ENCODE measurements at places on chromosomes 13 and 19.

DNA sequence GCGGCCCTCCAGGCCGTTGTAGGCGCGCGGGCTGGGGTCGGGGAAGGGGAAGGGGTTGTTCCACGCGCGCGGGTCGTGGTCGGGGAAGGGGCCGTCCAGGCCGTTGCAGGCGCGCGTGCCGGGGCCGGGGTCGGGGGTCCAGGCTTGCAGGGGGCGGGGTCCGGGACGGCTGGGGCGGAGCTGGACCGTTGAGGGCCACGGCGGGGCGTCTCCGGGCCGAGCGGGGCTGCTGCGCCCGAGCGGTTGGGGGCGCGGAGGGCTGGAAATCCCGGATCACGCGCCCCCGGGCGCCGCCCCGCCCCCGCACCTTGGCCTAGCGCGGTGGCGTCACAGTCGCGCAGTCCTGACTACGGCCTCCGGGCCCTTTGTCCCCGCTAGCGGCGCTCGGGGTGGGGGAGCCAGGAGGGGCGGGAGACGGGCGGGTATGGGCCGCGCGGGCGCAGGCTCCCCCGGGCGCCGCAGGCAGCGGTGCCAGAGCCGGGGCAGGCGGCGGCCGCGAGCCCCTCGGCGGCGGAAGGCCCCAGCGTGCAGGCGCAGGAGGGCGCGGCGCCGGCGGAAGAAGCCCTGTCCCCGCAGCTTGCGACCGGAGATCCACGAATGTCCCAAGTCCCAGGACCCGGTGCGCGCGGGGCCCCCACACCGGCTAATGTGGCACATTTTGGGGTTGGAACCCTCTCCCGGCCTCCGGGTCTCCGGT, 665 bp downstream of the GPX4 start:
- peak; percentile 87 for DNase-seq

DNA sequence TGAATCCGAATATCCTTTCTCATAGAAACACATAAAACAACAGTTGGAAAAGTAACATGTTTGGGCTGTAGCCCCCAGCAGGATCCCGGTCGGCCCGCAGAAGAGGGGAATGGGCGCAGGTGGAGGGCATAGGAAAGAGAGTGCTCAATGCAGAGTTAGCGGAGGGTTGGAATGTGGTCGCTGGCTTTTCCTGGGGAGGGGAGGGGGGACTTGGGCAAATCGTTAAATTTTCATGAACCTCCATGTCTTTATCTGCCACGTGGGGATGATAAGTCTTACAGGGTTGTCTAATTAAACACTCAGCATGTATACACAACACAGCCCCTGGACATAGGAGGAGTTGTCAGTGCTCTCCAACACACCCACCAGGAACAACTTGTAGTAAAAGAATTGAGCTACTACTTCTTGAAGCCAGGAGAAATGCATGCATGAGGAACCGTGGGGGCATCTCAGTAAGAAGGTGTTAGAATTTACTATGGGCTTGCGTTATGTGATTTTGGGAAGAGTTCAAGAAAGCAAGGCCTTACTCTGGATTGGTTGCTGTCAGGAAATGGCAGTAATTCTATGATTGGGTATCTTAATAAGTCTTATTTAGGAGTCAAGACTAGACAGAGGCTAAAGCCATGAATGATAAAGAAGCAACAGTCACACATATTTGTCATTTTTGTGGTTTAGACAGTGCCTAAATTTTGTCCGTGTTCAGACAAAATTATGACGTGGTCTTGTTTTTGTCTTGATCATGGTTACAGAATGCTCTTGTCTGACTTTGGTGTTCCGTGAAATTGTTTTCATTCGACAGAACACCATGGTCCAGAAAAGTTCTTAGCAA, 671 bp upstream of the SLC46A3 start:
- peak; percentile 54 for DNase-seq

GRCh38 chr13:36913463-36913862, 6.6 kb downstream of the SMAD9 start:
- DNase-seq: no peak

DNA sequence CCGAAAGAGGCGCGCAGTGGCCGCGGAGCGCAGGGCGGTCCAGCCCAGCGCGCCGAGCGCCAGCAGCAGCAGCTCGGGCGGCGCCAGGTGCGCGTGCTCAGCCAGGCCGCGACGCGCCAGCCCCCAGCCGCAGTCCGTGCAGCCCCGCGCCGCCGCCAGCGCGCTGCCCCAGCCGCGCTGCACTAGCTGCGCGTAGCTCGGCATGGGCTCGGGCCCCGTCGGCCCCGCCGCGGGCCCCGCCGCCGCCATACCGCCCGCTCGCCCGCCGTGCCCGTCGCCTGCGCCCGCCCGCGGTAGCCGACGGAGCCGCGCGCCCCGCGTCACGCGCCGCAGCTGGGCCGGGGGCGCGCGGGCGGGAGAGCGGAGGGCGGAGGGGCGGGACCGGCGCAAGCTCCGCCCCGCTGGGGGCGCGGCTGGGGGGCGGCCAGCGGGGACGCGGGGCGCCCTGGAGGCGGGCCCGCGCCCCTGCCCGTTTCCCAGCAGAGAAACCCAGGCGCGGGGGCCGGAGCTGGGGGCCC, at the start of gene CERS1:
CERS1 (minus strand) TSS at position 335 of the 518 bp plus-strand sequence; CDS start at position 249, 86 bp downstream.
- DNase-seq: peak; percentile 60

- DNase-seq: no peak
Measured at GRCh38 chr13:29483211-29483610, 112.3 kb downstream of the SLC7A1 start.

GRCh38 chr13:108629181-108629752, at the start of gene MYO16:
TSS of gene MYO16 (plus strand) at chr13:108629611. CDS start at chr13:108629845, 234 bp downstream.
- no peak for DNase-seq

GRCh38 chr13:70580825-70581224, 472.6 kb upstream of the KLHL1 start:
- DNase-seq: no peak

DNA sequence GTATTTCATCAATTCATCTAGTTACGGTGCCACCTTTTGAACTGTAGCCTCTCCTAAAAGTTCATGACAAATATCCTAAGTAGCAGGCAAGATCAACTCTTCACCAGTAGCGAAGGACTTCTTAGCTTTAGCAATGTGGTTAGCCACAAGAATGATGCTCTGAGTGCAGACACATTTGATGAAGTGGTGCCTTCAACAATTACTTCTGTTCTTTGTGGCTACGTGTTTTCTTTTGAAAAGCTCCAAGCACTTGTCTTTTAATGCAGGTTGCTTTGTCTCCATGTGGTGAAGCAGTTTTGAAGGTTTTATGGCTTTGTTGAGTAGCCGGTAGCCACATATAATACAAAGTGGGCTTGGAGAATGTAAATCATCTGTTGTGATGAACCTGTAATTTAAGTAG, 194.7 kb downstream of the B3GLCT start:
- no peak for DNase-seq

GRCh38 chr13:23680845-23681669, 110.8 kb downstream of the TNFRSF19 start:
- DNase-seq: no peak

DNA sequence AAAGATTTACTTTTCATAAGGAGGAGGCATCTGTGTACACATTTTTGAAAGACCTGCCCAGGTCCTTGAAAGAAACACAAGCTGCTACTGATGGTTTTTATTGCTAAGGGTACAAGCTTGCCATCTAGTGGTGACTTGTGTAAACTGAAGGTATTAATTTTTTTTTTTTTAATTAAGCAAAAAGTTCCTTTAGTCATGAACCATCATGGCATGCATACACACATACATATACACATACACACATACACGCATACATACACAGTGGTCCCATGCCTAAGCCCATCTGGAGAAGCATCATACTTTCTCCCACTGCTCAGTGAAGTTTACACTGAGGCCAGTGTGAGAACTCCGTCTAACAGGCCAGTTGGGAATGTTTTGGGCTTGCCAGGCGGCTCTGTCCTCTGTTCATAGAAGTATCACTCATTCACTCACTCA, 312.5 kb downstream of the DCLK1 start:
- peak; percentile 32 for DNase-seq

DNA sequence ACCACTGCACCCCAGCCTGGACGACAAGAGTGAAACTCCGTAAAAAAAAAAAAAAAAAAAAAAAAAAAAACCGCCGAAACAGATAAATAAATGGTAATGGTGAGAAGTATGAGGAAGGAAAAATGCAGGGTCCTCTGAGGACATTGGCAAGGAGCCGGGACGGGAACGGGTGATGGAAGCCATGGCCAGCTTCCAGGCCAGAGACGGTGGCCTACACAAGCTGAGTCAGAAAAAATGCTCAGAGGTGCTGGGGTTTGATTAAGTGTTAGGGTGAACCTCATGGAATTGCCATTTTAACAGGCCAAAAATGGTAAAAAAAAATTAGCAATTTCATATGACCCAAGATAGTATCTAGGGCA, 866 bp upstream of the ZSWIM4 start:
- peak; percentile 80 for DNase-seq

- DNase-seq: no peak
Measured at GRCh38 chr13:27014406-27015359, 156.9 kb downstream of the USP12 start.

DNA sequence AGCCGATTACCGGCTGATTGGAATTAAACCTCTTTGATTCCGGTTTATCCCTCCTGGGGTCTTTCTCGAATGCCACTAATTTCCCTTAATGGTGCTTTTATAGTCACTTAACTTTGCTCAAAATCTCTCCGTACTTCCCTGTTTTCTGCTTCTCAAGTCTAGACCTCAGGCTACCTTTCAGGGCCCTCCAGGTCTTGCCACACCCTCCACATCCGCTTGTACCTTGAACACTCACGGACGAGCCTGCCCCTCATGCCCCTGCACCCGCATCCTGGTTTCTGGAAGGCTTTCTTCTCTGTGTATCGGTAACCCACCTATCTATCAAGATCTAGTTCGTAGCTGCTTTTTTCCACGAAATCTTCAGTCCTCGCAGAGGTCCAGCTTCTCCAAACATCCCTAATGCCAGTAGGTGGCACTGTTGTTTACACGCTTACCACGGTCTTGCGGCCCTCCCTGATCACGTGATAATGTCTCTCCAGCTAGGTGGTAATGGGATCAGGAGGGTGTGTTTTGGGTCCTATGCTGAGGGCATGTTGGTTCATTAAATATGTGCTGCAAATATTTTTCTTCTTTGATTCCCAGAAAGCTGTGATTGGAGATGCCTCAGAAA, 13.8 kb downstream of the ATP12A start:
- DNase-seq: peak; percentile 73

DNA sequence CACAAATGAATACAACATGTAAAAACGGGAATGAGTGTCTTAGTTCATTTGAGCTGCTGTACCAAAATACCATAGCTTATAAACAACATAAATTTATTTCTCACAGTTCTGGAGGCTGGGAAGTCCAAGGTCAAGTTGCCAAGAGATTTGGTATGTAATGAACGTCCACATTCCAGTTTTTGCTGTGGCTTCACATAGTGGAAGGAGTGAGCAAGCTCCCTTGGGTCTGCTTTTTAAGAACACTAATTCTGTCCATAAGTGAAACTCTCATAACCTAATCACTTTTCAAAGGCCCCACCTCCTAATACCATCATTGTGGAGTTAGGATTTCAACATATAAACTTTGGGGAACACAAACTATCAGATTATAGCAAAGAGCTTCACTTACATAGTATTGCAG, 1189.6 kb downstream of the PCDH9 start:
- no peak for DNase-seq

DNA sequence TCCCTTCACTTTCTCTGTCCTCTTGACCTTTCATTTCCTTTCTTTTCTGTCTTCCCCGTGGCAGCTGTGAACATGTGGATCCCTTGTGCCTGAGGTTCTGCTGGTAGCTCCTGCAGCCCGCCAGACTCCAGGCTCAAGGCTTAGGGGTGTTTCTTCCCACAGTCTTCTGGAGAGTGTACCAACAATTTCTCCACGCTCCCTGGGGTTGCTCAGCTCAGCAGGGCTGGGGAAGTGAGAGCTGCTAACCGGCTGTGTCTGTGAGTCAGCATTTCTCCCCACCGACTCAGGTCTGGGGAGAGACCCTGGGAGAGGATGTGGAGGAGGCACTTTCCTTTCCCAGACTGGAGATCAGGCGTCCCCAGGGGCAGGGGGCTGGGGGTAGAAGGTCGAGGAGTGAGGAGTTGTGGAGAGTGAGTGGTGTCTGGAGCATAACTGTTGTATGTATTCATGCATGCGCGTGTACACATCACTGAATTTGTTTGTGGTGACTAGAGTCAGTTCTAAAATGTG, 193.6 kb downstream of the KCNRG start:
- DNase-seq: peak; percentile 48

DNA sequence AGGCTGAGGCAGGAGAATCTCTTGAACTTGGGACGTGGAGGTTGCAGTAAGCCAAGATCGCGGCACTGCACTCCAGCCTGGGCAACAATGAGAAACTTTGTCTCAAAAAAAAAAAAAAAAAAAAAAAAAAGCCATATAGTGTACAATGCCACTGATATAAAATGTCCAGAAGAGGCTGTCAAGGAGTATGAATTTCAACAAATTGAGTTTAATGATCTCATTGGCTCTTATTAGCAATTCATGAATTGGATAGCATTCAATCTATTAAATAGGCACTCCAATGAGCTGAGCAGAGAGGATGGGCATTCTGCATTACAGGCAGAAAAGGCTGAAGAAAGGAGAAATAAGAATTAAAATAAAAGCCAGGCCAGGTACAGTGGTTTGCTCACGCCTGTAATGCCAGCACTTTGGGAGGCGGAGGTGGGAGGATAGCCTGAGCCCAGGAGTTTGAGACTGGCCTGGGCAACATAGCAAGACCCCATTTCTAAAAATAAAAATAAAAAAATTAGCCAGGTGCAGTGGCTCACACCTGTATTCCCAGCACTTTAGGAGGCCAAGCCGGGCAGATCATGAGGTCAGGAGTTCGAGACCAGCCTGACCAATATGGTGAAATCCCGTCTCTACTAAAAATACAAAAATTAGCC, 757 bp upstream of the LMNB2 start:
- DNase-seq: no peak

- no peak for DNase-seq
Measured at GRCh38 chr19:46147166-46147740, 785 bp upstream of the IGFL2 start.

DNA sequence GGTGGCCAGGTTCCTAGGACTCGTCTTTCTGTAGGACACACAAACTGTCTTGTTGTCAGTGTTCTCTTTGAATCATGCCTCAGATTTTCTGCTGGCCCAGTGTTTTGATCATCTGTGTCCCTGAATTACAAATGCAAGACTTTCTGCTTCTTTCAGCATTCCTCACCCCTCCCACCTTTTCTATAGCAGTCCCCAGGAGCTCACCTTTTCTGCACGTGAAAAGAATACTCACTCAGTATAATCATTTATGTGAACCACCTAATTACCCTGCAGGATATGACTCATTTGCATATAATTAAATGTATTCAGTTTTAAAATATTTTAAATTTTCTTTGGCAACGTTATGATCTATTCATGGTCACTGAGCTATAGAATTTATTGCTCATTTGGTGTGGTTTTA, 389.2 kb downstream of the ITGBL1 start:
- no peak for DNase-seq

- DNase-seq: no peak
Measured at GRCh38 chr13:105638426-105638825, 897.0 kb downstream of the EFNB2 start.

DNA sequence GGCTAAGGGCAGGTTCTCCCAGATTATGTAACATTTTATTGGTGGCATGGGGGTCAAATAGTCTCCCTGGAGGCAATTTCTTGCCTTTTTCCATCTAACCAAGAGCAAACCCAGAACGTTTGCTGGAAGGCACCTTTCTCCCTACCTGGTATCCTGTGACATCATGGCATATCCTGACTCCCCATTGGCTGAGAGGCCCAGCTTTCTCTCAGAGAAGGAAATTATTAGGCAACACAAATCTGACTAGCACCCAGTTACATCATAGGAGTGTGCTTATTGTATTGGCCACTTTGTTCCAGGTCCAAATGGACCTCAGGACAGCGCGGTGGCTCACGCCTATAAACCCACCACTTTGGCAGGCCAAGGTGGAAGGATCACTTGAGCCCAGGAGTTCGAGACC, 13.0 kb downstream of the NTN5 start:
- DNase-seq: no peak

- DNase-seq: no peak
Measured at GRCh38 chr19:8395621-8396082, 5.5 kb downstream of the RAB11B start.
